ENCODE measurements at places on chromosomes 2 and 18.

GRCh38 chr2:199734011-199734410 is 117.0 kb downstream of the FTCDNL1 start:
- DNase-seq: no peak

GRCh38 chr2:105919826-105920225 is 175.1 kb downstream of the NCK2 start:
- DNase-seq: peak; percentile 21

GRCh38 chr2:4670331-4670730 is 967.0 kb downstream of the DCDC2C start:
- DNase-seq: no peak

GRCh38 chr2:191476901-191477300 is 201.0 kb upstream of the NABP1 start:
- no peak for DNase-seq

GRCh38 chr2:178450524-178450773 is 526 bp downstream of the PRKRA start:
- DNase-seq: peak; percentile 61

GRCh38 chr2:232791518-232791917 is 15.2 kb upstream of the KCNJ13 start:
- DNase-seq: no peak
